CD8-positive, alpha-beta memory T cell (primary cell): ENCODE measurements at places on chromosomes 11 and 22. TPM values are rescaled to one million over a fixed set of nuclear protein-coding genes. Genes with fewer than 3 reads are reported as not detected.
A peak's percentile ranks its signal among the peaks of the same experiment; 100 is the strongest.

DNA sequence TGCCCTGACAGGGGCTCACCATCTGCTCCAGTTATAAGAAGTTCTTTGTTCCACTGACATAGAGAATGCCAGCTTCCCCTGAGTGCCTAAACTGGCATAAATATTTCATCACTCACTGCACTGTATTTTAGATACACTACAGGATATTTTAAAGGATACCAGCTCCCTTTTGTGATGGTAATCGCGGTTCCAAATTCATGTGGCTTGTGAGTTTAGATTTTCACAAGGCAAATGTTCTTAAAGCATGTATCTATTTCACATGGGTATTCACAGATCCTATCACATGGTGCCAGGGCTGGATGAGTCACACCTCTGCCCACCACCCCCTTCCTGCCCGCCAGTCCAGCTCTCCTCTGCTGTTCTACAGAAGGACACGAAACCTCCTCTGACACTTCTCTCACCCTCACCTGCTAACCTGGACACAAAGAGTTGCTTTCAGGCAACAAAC, 105.5 kb downstream of the KCNC1 start:
- no peak for DNase-seq

- DNase-seq, result no peak
Observed at GRCh38 chr11:10428453-10428852, 26.6 kb upstream of the AMPD3 start.

OR6M1 gene
- total RNA-seq, result not detected

GRCh38 chr11:76152741-76153570, 53.3 kb downstream of the WNT11 start:
- DNase-seq, result peak; percentile 19

- peak; percentile 61 for DNase-seq
Observed at GRCh38 chr11:95231881-95232605, 1.0 kb upstream of the SESN3 start.

- no peak for DNase-seq
Observed at GRCh38 chr11:13954591-13954990, 7.9 kb upstream of the SPON1 start.

DNA sequence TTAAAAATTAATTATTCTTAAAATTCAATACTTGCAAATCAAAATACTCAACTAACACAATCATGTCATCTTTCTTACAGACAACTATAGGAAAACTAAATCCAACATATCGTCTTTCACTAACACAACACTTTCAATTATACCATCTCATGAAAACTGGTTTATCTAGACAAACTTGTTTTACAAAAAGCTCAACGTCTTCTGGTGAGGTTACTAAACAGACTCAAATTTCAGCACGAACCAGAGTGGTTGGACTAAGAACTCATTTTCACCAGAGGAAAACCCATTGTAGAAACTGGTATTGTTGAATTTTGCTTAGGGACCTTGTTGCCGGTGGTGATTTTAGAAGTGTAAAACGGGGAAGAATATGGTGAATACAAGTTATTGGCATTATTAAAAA, 52.2 kb downstream of the NUP98 start:
- DNase-seq, result no peak

MRGPRX3 gene
- total RNA-seq, result not detected

DNA sequence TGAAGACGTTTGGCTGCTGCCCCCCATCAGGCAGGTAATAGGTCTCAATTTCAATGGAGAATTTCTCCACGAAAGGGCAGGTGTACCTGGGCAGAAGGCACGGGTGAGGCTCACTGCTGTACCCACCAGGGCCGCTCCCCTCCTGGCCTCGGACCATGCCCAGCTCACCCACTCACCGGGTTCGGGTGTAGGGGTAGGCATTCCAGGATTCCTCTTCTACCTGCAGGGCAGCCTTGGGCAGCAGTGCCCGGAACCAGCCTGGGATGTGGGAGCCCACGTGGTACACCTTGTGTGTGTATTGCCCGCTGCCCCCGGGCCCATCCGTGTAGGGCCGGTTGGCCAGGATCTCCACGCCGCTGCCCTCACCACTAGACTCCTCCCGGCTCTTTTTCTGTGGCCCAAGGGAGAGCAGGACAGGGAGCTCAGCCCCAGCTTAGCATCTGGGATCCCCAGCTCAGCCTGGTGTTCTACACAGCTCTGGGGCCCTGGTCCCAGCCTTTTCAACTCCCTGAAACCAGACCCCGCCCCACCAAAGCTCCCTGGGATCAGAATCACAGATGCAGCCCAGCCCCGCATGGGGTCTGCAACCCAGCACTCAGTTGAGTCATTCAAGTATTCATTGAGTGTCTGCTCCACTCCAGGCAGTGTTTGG, 2.7 kb downstream of the PITPNM1 start:
- DNase-seq, result peak; percentile 40

GRCh38 chr11:80502511-80502910, 1061.7 kb upstream of the TENM4 start:
- DNase-seq, result no peak

DNA sequence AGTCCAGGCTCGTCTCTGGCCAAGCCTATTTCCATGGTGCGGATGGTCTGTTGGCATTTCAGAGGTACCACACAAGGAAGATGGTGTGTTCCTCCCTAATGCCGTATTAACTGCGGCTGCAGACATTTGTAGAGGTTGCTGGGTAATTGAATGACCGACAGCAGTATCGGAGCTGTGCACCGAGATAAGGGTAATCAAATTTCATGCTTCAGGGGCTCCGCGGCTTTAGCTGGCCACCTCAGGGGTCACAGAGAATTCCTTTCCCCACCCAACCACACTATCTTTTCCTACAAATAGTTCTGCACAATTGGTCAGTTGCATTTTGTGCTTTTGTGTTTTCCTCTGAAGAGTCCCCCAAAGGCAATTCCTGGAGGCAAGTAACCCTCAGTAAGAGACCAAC, 297.4 kb downstream of the OPCML start:
- DNase-seq, result no peak

- no peak for DNase-seq
Observed at GRCh38 chr11:105392556-105392955, 217.3 kb upstream of the GRIA4 start.

HBG2 gene
- total RNA-seq, result not detected

MIAT gene
- total RNA-seq, result 57.5 TPM

CREB3L1 gene
- not detected for total RNA-seq

PIH1D2 gene
- total RNA-seq, result 0.57 TPM

MS4A15 gene
- total RNA-seq, result not detected

DNA sequence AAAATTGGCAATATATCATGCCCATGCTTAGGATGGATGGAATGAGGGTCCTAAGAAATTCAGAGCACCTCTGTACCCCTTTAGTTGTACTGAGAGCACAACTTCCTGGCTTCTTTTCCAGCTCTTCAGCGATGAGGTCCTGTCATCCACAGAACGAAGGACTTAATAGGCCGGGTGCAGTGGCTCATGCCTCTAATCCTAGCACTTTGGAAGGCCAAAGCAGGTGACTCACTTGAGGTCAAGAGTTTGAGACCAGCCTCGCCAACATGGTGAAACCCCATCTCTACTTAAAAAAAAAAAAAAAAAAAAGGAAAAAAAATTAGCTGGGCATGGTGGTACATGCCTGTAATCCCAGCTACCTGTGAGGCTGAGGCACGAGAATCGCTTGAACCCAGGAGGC, 125.3 kb upstream of the BMAL1 start:
- no peak for DNase-seq

DNA sequence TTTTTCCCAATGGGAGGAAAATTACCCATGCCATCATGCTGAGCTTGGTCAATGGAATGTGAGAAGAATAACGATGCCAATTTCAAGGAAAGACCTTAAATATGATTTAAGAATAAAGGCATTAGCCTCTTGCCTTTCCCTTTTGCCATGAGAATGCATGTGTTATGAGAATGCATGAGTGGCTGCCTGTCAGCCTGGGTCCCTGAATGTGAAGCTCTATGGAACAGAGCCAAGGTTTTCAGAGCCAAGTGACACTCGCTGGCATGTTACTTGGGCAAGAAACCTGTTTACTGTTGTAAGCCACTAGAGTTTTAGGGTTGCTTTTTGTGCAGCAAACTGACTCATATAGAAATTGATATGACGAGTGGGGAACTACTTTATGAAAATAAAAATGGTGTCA, 75.7 kb downstream of the JRKL start:
- no peak for DNase-seq

DNA sequence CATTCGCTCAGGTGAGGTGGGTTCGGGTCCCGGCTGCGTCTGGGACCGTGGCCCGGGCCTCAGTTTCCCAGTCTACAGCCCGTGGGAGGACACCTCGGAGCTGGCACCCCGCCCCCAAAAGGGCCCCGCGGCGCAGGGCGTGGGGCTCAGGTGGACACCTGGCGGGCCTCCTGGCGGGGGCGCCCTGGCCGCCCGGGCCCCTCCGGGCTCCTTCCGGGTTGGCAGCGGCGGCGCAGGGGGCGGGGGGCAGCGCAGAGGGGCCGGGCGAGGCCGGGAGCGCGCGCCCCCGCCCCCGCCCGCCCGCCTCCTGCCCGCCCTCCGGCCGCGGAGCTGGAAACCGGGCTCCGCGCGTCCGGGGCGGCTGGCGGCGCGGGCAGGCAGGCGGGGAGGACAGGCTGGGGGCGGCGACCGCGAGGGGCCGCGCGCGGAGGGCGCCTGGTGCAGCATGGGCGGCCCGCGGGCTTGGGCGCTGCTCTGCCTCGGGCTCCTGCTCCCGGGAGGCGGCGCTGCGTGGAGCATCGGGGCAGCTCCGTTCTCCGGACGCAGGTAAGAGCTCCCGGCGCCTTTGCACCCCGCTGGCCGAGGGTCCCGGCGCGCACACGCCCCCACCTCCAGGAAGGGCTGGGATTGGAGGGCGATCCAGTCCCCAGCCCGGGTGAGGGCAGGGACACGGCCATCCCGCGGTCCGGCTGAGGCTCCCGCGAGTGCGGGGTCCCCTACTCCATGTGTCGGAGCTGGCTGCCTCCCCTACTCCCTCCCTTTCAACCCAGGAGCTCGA, at the start of gene EMID1:
EMID1 (plus strand) TSS at position 303 of the 778 bp plus-strand sequence; CDS start at position 446, 143 bp downstream.
- DNase-seq, result peak; percentile 20

DNA sequence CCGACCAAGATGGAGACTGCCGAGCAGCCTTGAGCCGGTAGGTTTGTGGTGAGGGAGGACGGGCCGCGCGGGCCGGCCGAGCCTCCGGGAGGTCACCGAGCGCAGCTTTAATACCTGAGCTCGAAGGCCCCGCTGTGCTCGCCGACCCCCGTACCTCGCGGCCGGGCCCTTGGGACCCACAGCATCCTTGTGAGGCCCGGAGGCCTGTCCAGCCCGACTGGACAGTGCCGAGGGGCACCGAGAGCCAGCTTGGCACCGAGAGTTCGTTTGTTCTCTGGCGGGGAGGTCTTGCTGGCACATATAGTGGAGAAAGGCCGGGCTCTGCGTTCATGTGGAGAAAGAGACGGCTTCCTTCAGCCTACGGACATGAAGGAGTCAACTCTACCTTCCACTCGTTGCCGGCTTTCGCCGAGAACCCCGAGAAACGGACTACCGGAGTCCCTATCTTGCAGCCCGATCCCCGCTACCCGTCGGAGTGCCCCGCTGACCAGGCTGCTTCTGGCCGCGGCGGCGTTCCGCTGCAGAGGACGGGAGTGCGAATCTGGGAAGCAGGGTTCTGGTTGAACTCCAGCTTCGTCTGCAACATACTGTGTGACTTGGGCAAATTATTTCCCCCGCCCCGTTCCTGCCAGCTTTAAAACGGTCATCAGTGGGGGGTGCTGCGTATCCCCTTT, 349 bp downstream of the TSSC4 start:
- DNase-seq, result no peak
